ENCODE measurements at places on chromosomes 5 and 9. TPM values are rescaled to one million over a fixed set of nuclear protein-coding genes. Genes with fewer than 3 reads are reported as not detected.

Gene TAF11L5
- total RNA-seq: not detected

Gene KCNIP1
- not detected for total RNA-seq

Gene PELO
- total RNA-seq: 17.1 TPM

Gene OR1Q1
- not detected for total RNA-seq

Gene GLDC
- total RNA-seq: 1.0 TPM

Gene RNF183
- not detected for total RNA-seq

Gene ARID3C
- 0.21 TPM for total RNA-seq

Gene PNPLA7
- total RNA-seq: 1.6 TPM

Gene PCDHB3
- total RNA-seq: not detected

Gene OTULINL
- total RNA-seq: 17.0 TPM

Gene LCN1
- total RNA-seq: not detected

Gene ACOT12
- total RNA-seq: not detected

Gene PTGDS
- not detected for total RNA-seq

Gene C5orf52
- total RNA-seq: not detected

Gene HRCT1
- not detected for total RNA-seq

Gene CATSPER3
- 0.34 TPM for total RNA-seq

Gene PLAC8L1
- total RNA-seq: 0.74 TPM

Gene C9orf153
- 0.41 TPM for total RNA-seq

Gene CRB2
- not detected for total RNA-seq

Gene EQTN
- total RNA-seq: not detected

Gene LVRN
- 0.07 TPM for total RNA-seq

Gene NPR2
- 12.0 TPM for total RNA-seq

Gene C7
- not detected for total RNA-seq

Gene ACER2
- 1.0 TPM for total RNA-seq

Gene SHLD3
- total RNA-seq: 4.2 TPM

Gene KCNV2
- not detected for total RNA-seq

Gene ITK
- 319 TPM for total RNA-seq

Gene RAPGEF6
- 31.0 TPM for total RNA-seq

Gene CAPSL
- total RNA-seq: 1.2 TPM

Gene NTRK2
- total RNA-seq: 1.6 TPM

Gene PPP3R2
- not detected for total RNA-seq

Gene SPATA6L
- total RNA-seq: 0.21 TPM

Gene SLC34A1
- not detected for total RNA-seq

Gene CTXN3
- total RNA-seq: not detected

Gene PPP2R2B
- total RNA-seq: not detected

Gene PFN3
- total RNA-seq: not detected

Gene PDZD2
- 0.05 TPM for total RNA-seq

Gene SLC27A6
- not detected for total RNA-seq

Gene SVEP1
- not detected for total RNA-seq

Gene MELK
- 57.9 TPM for total RNA-seq
